ENCODE measurements at places on chromosomes 11 and 22. TPM values are rescaled to one million over a fixed set of nuclear protein-coding genes. Genes with fewer than 3 reads are reported as not detected.

DNA sequence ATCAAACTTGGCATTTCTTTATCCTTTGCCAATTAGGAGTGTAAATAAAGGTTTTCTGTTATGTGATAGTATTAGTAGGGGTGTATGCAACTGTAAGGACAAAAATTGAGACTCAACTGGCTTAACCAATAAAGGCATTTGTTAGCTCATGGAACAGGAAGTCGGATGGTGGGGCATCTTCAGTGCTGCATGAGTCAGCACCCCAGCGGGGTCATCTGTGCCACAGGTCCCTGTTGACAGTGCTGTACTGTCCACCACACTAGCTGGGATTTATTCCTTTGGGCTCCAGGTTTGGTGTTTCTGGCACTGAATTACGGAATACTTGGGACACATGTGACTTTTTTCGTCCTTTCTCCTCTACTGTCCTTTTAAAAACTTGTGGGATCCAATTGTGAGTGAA, 86.0 kb downstream of the PPP6R3 start:
- no peaks in the 10 kb centered on the region for H3K36me3 ChIP-seq
- H3K4me1 ChIP-seq: peaks cover 87% of the 10 kb centered on the region
- peak overlapping the region; percentile 64 for H3K27ac ChIP-seq
- no peak overlapping the region for H3K4me3 ChIP-seq

DNA sequence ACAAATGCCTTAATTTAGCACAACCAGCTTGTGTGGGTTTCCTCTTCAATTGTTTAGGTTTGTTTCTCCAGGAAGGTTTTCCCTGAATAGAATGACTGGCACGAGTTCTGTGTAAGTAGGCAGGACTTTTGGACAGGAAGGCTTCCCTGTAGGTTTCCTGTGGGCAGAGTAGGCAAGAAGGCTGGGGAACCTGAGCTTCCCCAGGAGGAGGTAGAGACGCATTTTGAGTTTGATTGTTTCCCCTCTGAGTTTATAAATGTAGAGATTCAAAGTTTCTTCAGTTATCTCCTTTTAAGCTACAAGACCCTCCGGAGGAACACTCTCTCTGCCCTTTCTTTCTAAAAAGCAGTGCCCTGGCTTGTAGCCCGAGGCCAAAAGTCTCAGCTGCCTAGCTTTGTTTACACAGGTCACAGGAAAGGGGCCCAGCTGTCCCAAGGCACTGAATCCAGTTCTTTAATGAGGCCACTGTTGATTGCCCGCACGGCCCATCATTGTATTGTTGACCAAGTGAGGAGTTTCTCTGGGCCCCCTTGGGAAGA, 66.6 kb upstream of the RDX start:
- no peaks in the 10 kb centered on the region for H3K36me3 ChIP-seq
- H3K4me3 ChIP-seq: no peak overlapping the region
- H3K27ac ChIP-seq: peak overlapping the region; percentile 63

GRCh38 chr11:95567685-95568084, 221.9 kb downstream of the FAM76B start:
- no peak overlapping the region for H3K27ac ChIP-seq
- H3K4me3 ChIP-seq: no peak overlapping the region
- no peaks in the 10 kb centered on the region for H3K27me3 ChIP-seq
- no peaks in the 10 kb centered on the region for H3K36me3 ChIP-seq
- peaks cover 12% of the 10 kb centered on the region for H3K4me1 ChIP-seq

MMP13 gene
- total RNA-seq: not detected
